ENCODE measurements at places on chromosomes 6 and 20.
A peak's percentile ranks its signal among the peaks of the same experiment; 100 is the strongest.

GRCh38 chr6:42241915-42242314 lies 24.3 kb upstream of the MRPS10 start:
- no peak for DNase-seq

DNA sequence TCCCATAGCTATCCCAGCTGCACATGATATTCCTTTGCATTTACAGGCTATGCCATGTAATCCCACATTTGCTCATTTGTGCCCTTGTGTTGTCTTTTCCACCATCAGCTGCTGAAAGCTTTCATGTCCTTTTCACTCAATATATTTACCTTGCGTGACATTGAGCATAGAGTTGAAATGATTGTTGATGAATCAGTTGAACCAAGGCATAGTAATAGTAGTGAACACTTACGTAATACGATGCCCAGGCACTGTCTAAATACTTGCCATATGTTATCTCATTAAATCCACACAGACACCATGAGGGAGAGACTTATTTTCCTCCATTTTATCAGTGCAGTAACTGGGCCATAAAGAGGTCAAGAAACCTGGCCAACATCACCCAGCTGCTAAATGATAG lies 13.1 kb downstream of the RNF8 start:
- DNase-seq = no peak

DNA sequence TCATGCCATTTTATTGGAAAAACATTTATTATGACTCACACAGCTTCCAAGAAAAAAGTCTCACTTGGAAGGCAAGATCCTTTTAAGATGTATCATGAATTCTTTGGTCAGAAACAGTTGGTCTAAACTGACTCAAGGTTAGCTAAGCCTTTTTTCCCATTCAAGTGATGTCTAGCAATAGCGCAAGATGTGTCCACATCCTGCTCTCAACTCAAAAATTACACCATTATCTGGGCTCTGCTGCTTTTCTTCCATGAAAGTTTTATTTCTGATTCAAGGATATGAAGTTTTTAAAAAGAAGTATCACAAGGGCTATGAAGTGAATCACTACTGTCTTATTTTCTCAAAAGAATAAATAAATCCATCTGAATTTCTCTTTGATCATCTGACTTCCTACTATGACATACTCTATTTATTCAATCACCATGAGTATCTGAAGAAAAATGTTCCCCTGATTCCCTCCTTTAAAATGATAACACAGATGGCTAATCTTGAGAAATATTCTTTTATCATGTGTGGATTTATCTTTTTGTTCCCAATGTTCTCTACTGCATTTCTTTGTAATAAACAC lies 139.2 kb downstream of the AHI1 start:
- no peak for DNase-seq

DNA sequence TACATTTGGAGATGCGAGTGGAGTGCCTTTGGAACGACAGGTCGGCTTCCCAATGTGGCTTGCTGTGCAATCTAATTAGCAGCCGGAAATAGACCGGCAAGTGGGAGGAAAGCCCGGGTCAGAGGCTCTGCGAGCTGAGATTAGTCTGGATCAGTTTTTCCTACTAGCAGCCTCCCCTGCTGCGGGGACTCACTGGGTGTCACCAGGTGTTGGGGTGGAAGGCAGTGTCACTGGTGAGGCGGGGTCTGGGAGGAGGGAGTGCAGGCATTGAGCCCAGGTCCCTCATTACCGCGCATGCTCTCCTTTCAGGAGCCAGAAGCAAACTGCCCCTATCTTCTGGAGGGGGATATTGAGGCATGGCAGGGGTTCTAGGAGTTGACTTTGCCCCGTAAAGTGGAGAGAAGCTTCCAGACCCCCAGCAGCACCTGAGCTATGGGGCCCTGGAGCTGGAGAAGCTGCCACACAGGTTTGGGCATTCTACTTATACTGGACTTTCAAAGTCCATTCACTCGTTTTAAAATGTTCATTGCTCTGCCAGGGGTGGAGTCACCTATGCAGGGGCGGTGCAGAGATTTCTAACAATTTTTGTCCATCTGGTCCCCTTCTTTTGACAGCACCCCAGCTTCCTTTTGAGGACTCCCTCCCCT lies 11.0 kb downstream of the SULF2 start:
- DNase-seq = no peak

DNA sequence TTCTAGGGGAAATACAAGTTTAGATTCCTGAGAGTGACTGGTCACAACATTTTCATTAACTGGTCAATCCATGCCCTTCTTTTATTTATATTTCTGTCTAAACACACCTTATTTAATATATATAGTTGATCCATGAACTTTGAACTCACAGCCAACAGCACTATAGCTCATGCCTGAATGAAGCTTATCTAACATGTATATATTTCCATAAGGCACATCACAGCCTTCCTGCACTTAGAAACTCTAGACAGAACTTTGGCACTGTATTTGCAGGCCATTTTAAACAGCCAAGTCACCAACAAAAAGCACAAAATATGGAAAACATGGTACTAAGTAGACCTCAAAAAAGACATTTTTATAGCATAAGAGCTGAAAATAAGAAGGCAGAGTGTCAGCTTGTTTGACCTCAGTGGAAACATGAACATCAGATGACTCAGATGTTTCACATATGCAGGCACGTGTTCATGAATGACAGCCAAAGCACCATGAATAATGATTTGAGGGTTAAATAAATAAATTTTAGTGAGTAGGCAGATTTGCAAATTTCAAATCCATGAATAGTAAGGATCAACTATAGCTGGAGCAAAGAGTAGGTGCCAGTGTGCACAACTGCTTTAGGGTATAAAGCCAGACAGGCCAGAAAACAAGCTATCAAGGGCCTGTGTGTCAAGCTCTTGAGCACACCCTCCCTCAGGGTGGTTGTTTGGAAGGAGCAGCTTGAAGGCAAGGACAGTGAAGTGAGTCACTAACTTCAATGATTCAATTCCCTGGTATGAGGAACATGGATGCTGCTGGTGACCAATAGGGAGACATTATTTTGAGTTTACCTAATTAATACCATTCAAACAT lies 88.9 kb upstream of the NT5E start:
- no peak for DNase-seq

- DNase-seq = peak; percentile 85
These were observed 78.5 kb downstream of the CBFA2T2 start for GRCh38 chr20:33568378-33568777.

DNA sequence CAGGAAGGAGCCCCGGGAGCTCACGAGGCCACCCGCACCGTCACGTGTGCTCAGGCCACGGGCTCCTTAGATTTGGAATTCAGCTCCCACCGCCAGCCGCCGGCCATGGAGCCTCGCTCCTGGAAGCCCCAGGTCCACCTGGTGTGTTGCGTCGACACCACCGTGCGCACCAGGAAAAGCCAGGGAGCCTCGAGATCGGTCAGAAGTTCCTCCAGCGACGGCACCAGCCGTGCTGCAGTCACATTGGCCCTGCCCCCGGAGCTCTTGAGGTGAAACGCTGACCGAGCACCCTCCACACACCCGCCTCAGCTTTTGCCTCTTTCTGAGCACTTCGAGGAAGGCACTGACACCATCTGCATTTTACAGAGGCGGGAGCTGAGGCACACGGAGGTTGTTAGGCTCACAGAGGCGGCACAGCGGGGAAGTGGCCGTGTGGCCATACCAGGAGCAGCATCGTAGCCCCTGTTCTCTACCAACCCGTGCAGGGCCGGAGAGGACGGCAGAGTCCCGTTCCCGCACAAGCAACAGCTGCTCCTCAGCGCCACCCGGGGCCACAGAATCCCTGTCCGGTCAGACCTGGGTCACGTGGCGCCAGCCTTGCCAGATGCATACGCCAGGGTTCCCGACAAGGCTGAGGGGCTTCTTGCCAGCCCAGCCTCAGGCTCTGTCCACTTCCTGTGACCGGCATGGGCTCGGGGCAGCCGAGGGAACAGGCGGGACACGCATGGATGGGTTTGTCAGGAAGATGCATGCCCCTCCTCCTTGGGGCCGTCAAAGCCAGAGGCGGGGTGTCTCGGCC lies 7.6 kb downstream of the NKAIN4 start:
- no peak for DNase-seq

DNA sequence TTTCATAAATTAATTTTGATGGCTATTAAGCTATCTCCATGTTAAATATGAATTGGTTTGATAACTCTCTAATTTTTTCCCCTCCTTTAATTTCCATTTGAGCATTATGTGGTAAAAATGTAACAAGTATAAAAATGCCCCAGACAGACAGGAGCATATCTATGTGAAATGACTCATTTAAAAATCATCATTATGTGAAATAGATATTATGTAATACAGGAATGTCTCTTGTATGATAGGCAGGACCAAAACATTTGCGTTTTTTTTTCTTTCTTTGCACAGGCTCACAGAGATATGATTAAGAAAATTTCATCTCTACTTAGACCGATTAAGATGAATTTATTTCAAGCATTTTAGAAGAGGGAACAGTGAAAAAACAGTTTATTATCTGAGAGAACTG lies 95.8 kb downstream of the AKAP7 start:
- DNase-seq = no peak

DNA sequence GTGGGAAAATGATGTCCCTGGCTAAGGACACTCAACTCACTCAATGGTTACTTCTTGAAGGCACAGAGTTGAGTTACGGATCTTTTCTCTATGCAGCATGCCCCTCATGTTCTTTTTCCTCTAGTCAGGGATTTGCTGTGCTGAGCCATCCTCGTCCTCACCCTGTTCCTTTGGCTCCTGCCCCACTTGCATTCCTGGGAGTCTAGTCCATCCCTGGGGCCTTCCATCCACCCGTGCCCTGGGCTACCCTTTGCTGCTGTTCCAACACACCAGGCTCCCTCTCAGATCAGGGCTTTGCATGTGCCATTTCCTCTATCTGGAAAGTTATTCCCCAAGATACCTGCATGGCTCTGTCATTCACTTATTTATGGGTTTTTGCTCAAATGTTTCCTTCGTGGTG lies 13.3 kb upstream of the KCNG1 start:
- DNase-seq = no peak

- DNase-seq = no peak
These were observed 100.3 kb downstream of the GMPR start for GRCh38 chr6:16338577-16339264.

DNA sequence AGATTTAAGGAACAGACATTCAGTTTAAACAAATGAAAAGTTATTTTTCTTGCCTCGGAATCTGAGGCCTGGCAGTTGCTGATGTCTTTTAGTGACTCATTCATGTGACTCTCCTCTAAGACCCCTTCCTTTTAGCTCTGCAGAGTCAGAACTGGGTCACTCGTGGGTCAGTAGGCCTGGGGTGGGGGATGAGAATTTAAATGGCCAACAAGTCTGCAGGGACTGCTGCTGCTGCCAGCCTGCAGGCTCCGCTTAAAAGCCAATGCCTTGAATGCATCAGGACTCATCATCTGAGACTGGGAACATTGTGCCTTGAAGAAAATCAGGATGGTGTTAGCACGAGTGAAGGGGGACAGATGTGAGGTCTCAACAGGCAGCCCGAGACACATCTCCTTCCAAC lies 404.3 kb downstream of the CDH26 start:
- DNase-seq = no peak

DNA sequence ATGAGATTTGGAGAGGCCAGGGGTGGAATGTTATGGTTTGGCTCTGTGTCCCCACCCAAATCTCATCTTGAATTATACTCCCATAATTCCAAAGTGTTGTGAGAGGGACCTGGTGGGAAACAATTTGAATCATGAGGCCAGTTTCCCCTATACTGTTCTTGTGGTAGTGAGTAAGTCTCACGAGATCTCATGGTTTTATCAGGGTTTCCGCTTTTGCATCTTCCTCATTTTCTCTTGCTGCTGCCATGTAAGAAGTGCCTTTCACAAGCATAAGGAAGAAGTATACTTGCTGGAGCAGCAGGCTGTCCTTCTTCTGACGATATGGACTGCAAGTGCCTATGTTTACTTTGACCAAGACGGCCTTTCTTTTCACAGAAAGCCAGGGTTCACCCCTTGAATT lies 270.5 kb downstream of the ESR1 start:
- no peak for DNase-seq

DNA sequence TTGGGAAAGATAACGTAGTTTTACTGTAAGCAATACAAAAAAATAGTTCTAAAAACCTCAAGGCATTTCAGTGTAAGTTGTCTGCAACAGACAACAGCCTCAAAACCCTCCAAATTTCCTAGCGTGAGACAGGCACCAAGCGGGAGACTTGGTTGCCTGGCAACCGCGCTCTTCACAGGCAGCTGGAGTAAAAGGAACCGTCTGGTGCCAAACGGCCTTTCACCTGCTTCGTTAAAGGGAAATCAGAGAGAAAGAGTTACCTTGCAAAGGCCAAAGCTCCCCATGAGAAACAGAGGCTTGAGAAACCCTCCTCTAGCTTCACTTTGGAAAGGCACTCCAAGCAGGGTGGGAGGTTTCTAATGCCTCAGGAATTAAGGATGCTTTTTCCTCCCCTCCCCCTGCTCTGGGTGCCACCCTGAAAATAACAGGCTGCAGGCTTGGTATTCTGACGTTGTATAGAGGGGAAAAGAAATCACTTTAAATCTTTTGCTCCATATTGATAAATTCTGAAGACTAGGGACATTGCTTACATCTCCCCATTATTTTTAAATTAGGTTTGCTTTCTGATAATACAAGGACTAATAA lies 129.7 kb upstream of the UFL1 start:
- peak; percentile 73 for DNase-seq

DNA sequence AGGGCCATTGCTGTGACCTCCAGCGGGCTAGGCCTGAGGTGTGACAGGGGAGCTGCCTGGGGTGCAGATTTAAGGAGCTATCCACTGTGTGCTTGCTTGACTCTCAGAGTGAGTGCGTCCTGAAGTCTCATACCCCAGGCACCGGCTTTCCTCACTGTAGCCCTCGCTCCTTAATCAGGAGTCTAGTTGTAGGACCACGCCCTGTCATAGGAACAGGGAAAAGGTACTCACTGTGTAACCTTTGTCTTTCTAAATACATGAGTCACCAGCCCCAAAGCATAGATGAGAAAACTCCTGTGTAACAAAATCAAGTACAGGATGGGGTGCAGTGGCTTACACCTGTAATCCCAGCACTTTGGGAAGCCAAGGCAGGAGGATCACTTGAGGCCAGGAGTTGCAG lies 141.7 kb downstream of the TMEM242 start:
- DNase-seq = no peak

- peak; percentile 16 for DNase-seq
These were observed 438.4 kb upstream of the SPTLC3 start for GRCh38 chr20:12570371-12570770.

All from NCI-H2107 (cell line).